ENCODE measurements at places on chromosomes 4 and X. TPM values are rescaled to one million over a fixed set of nuclear protein-coding genes. Genes with fewer than 3 reads are reported as not detected.

- H3K27ac ChIP-seq: no peak overlapping the region
- DNase-seq: no peak
- no peaks in the 10 kb centered on the region for H3K27me3 ChIP-seq
- H3K36me3 ChIP-seq: no peaks in the 10 kb centered on the region
- H3K4me3 ChIP-seq: no peak overlapping the region
- H3K4me1 ChIP-seq: no peaks in the 10 kb centered on the region
Measured at GRCh38 chr4:138007572-138007971, 234.6 kb downstream of the SLC7A11 start.

DNA sequence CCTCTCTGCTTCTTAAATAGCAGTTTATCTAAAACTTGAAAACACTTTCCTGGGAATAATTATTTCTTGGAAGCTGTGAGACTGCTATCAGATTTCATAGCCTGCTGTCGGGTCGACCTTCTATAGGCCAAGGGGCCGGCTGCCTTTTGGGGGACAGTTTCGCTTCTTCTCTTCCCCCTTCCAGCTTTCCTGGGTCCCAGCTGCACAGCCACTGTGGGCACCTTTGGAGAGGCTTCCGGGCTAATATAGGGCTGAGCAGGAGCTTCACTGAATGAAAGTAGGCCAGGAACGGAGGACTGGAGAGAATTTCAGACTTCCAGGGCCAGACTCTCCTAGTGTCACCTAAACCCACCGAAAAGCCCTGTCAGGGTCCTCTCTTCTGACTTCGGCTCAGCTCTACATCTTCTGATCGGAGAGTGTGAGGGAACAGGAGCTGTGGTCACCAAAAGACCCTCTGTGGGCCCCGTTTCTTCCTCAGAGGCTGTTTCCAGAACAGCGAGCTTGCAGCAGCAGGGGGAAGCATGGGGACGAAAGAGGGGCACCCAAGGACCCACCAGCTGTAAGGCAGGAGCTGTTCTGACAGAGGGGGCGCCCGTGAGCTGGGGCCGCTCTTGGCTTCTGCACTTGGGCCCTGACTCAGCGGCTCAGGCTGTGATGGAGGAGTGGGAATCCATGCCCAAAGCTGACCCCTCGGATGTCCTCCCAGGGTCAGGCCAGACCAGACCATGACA, 620.6 kb downstream of the BCOR start:
- no peaks in the 10 kb centered on the region for H3K27me3 ChIP-seq
- DNase-seq: no peak
- H3K4me1 ChIP-seq: no peaks in the 10 kb centered on the region
- H3K4me3 ChIP-seq: no peak overlapping the region
- H3K36me3 ChIP-seq: no peaks in the 10 kb centered on the region

DNA sequence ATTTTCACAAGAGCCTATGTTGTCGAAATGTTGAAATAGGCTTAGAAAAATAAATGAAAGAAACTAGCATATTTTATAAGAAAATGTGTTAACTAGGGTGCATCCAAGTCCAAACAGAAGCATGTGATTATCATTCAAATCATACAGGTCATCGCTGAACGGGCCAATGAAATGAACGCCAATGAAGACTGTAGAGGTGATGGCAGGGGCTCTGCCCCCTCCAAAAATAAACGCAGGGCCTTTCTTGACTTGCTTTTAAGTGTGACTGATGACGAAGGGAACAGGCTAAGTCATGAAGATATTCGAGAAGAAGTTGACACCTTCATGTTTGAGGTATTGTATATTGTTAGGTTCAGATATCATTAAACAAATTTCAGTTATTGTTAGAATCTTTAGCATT, 9.6 kb downstream of the CYP4V2 start:
- peaks cover 13% of the 10 kb centered on the region for H3K36me3 ChIP-seq
- no peak overlapping the region for H3K4me3 ChIP-seq

DNA sequence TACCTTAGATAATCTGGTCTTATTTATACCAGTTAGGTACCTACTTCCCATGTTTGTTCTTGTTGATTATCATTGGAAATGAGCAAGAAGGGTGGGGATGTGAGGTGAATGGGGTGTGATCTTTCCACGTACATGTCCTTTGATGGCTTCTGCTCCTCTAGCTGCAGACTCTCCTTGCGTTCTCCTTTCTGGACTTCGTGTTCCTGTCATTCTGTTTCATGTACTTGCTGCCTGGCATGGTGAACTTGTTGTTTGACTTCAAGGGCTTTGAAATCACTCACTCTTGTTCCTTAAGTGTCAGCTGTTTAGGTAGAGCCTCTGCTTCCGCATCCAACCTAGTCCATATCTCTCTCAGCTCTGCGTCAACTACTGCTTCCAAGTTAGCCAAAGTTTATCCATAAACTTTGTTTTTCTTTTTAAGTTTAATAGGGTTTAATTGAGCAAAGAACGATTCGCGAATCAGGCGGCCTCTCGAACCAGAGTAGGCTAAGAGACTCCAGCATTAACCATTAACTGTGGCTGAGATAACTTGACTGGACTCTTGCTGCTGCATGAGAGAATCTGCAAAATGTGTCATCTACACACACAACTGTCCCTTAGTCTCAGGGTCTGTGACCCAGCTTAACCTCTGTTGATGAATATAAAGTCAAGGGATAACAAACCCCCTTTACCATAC, 42.8 kb downstream of the FHL1 start:
- H3K4me3 ChIP-seq: no peak overlapping the region
- no peak for DNase-seq
- H3K4me1 ChIP-seq: peaks cover 36% of the 10 kb centered on the region
- no peaks in the 10 kb centered on the region for H3K36me3 ChIP-seq
- no peak overlapping the region for H3K27ac ChIP-seq

- no peak overlapping the region for H3K4me3 ChIP-seq
- no peak for DNase-seq
- H3K36me3 ChIP-seq: no peaks in the 10 kb centered on the region
- no peak overlapping the region for H3K27ac ChIP-seq
- peaks cover 6% of the 10 kb centered on the region for H3K4me1 ChIP-seq
Measured at GRCh38 chr4:83552924-83553323, 17.0 kb downstream of the GPAT3 start.

DNA sequence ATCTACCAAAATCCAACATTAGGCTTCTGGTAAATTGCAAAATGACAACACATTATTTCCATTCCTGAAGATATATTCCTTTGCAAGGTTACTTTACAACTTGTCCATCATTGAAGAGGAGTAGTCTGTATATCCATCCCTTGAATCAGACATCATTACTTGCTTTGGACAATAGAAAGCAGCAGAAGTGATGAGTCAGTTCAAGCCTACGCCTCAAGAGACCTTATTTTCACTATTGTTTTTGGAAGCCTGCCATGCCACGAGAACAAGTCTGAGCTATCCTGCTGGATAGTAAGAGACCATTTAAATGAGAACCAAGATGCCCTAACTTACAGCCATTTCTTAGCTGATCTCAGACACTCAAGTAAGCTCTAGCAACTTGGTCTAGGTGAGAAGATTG, 246.0 kb upstream of the HHIP start:
- H3K27ac ChIP-seq: no peak overlapping the region
- no peak for DNase-seq
- H3K27me3 ChIP-seq: no peaks in the 10 kb centered on the region
- H3K4me3 ChIP-seq: no peak overlapping the region

NR0B1 gene
- not detected for total RNA-seq

FAM47A gene
- total RNA-seq: not detected

DNA sequence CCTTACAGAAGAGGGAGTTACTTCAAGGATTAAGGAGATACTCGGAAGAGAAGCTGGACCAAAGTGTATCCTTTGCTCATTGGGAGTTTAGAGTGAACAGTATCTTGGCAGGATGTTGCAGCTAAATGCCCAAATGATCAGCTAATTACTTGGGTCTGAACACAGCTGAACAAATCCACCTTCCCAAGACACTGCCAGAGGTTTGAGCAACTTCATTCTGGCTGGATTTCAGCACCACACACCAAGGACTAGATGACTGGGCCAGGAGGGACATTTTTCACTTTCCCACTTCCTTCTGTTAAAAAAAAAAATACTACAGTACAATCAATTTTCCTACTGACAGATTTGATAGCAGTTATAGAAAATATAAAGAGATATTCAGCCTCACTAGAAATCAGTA, 324.6 kb downstream of the MID1IP1 start:
- H3K4me3 ChIP-seq: no peak overlapping the region
- no peak overlapping the region for H3K27ac ChIP-seq
- no peaks in the 10 kb centered on the region for H3K36me3 ChIP-seq
- H3K27me3 ChIP-seq: no peaks in the 10 kb centered on the region
- DNase-seq: no peak

SOWAHD gene
- total RNA-seq: 9.6 TPM

GRCh38 chr4:12173496-12173895, 744.8 kb upstream of the HS3ST1 start:
- H3K27me3 ChIP-seq: no peaks in the 10 kb centered on the region
- H3K4me1 ChIP-seq: no peaks in the 10 kb centered on the region
- no peak overlapping the region for H3K27ac ChIP-seq

GRCh38 chr4:76581077-76581962, 146.3 kb downstream of the SHROOM3 start:
- peaks cover 17% of the 10 kb centered on the region for H3K4me1 ChIP-seq
- H3K4me3 ChIP-seq: no peak overlapping the region
- no peaks in the 10 kb centered on the region for H3K36me3 ChIP-seq
- peaks cover 4% of the 10 kb centered on the region for H3K27me3 ChIP-seq

APLN gene
- total RNA-seq: 4.2 TPM

- peaks cover 6% of the 10 kb centered on the region for H3K36me3 ChIP-seq
- H3K27me3 ChIP-seq: no peaks in the 10 kb centered on the region
- no peak for DNase-seq
- peaks cover 3% of the 10 kb centered on the region for H3K4me1 ChIP-seq
- no peak overlapping the region for H3K27ac ChIP-seq
Measured at GRCh38 chr4:184014301-184014700, 109.2 kb downstream of the STOX2 start.

GRCh38 chr4:124053872-124054538, 657.4 kb downstream of the SPRY1 start:
- H3K4me1 ChIP-seq: no peaks in the 10 kb centered on the region
- no peak for DNase-seq
- H3K36me3 ChIP-seq: no peaks in the 10 kb centered on the region
- no peaks in the 10 kb centered on the region for H3K27me3 ChIP-seq
- H3K27ac ChIP-seq: no peak overlapping the region

CITED1 gene
- 0.65 TPM for total RNA-seq

DNA sequence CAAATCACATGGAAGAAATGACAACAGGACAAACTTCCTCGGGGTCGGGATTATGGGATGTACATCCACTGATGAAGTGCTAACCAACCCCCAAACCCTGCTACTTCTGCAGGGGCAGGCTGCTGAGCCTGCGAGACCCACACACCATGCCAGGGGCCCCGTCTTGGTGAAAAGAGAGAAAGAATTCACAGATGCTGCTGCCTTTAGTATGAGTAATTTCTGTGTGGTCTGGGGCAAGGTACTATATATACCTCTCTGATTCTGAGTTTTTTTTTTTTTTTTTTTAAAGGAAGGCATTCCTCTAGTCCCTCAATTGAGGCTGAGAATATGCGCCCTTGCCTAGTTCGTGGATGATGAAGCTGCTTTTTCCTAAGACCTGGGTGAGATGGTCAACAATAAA, 24.8 kb downstream of the PDHA1 start:
- no peak overlapping the region for H3K4me3 ChIP-seq
- DNase-seq: no peak
- no peaks in the 10 kb centered on the region for H3K4me1 ChIP-seq
- no peak overlapping the region for H3K27ac ChIP-seq

DNA sequence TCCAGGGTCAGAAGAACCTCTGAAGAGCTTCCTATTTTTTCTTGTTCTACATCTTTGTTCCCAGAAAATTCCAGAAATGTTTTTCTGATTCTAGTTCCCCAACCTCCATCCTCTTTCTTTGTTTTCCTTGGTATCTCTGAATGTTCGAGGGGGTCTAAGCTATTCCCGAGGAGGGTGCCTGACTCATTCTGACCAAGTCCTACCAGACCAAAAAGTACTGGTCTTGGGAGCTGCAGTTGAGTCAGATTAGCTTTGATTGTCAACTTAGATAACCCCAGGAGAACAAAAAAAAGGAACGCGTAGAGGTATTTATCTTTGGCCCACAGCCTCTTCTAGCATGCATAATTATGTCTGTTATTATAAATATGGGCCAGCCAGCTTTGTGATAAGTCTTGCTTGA, 12.1 kb upstream of the TENM3 start:
- H3K4me3 ChIP-seq: no peak overlapping the region
- no peaks in the 10 kb centered on the region for H3K4me1 ChIP-seq

GRPR gene
- total RNA-seq: 0.27 TPM

DNA sequence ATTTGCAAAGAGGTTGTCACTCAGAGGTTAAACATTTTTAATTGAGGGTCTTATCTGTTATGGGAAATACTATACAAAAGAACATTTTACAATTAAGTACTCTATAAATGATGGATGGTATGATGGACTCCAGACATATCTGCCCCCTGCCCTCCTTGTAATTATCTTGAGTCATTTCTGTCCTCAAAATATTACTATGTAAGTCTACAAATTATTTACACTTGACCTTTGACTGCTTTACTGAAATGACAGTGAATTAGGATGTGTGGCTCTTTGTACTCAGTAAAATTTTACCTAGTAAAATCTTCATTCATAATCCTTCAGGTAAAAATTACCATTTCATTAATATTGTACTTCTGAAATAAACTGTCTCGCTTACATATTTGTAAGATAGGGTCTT, 46.5 kb downstream of the USP9X start:
- no peak for DNase-seq
- H3K4me3 ChIP-seq: no peak overlapping the region
- H3K27me3 ChIP-seq: no peaks in the 10 kb centered on the region
- peaks cover 42% of the 10 kb centered on the region for H3K36me3 ChIP-seq

DNA sequence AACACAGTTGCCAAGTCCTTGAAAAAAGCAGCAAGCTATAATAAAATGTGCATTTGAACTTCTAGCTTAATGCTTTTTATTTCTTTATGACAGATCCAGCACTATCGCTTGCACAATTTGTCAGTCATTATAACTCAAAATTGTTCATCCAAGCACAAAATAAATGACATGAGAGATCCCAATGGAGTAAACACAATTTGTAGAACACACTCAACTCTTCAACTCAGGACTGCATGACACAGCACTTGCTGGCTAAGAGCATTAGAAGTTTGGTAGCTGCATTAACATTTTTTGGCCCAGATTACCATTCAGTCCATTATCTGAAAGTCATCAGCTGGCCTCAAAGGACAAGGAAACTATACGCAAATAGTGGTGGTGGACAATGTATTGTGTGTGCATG, 530.1 kb downstream of the INPP4B start:
- no peak overlapping the region for H3K27ac ChIP-seq
- DNase-seq: no peak
- no peak overlapping the region for H3K4me3 ChIP-seq
- H3K36me3 ChIP-seq: no peaks in the 10 kb centered on the region

- no peaks in the 10 kb centered on the region for H3K36me3 ChIP-seq
- no peak for DNase-seq
- H3K27ac ChIP-seq: no peak overlapping the region
- H3K4me1 ChIP-seq: no peaks in the 10 kb centered on the region
Measured at GRCh38 chr4:18007625-18008024, 13.9 kb downstream of the LCORL start.

EFNB1 gene
- total RNA-seq: 36.5 TPM

- no peak overlapping the region for H3K4me3 ChIP-seq
- no peak for DNase-seq
- H3K4me1 ChIP-seq: no peaks in the 10 kb centered on the region
- H3K36me3 ChIP-seq: no peaks in the 10 kb centered on the region
- no peak overlapping the region for H3K27ac ChIP-seq
Measured at GRCh38 chrX:69503228-69503781, 821 bp upstream of the NALF2 start.

- H3K4me1 ChIP-seq: no peaks in the 10 kb centered on the region
- no peak overlapping the region for H3K4me3 ChIP-seq
- no peaks in the 10 kb centered on the region for H3K27me3 ChIP-seq
- H3K27ac ChIP-seq: no peak overlapping the region
- DNase-seq: no peak
Measured at GRCh38 chr4:89268679-89269078, 38.9 kb downstream of the GPRIN3 start.
